ENCODE measurements at places on chromosomes 11 and 22.

GRCh38 chr22:50206599-50206998 is 5.8 kb downstream of the SELENOO start:
- peak; percentile 51 for DNase-seq

DNA sequence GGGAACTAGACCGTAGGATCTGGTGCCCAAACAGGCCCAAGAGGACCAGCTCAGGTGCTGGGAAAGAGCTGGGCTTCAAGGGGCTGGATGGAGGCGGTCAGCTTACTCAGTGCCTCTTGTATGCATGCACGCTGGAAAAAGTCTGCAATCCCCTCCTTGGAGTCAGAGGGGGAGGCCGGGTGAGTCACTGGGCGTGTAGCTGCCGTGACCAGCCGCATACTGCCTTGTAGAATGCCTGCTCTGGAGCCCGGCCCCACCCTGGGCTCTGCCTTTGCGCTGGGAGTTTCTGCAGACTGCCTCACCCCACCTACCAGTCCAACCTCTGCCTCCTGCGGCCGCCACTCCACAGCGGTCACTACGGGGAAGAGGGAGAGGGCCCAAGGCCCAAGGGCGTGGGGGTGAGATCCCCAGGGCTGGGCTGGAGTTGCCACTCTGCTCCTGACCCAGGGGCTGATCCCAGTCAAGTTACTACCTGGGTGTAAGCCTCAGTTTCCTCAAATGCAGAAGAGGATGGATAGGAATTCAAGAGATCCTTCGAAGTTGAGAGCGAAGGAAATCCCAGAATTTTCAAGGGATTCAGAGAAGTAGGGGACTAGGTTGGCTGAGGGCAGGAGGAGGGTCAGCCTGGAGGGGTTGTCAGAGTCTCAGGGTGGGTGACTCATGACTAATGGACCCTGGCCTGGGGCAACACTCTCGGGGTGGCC is 4.2 kb downstream of the MRGPRF start:
- DNase-seq, result no peak

DNA sequence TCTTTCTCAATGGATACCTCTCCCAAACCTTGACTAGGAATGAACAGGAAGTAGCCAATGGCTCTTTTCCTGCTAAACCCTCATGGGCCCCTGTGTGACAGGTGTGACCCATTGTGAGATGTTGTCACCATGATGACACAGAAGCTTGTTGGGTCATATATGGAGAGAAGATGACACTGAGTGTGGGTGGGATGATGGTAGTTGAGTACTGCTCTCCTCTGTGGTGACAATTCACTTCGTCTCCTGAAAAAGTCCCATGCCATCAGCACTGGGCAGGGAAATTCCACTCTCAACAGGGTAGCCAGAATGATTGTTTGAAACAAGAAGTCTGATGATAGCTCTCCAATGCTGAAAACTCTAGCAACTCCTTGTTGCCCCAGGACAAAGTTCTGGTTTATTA is 94.0 kb upstream of the SEZ6L start:
- DNase-seq, result no peak

GRCh38 chr22:49257551-49257961 is 570.1 kb downstream of the BRD1 start:
- DNase-seq, result no peak

- DNase-seq, result no peak
These were observed 716.6 kb downstream of the BRD1 start for GRCh38 chr22:49111085-49111484.

DNA sequence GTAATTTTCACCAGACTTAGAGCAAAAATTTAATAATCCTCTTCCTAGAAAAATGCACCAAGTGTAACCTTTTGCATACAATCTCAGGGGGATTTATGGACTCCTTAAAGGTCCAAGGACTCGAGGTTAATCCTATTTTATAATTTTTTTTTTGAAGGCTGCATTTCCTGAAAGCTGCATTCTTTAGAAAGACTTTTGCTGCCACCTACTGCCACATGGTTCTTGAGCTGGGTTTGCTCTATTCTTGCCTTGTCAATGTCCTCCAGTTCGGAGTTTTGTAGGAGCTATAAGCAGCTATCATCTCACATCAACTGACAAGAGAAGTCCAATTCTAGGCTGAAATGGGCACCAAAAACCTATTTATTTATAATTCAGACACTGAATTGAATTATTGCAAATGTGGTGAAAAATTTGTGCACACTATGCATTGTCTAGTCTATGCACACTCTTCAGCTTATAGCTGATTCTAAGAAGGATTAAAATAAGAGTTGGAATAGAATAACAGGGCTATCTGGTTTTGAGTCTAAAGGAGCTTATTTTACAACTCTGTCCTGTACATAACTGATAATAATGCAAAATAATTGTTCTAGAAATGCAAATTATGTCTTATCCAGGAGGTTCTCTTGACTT is 31.3 kb downstream of the TRAF6 start:
- DNase-seq, result peak; percentile 55

- no peak for DNase-seq
These were observed 4.5 kb upstream of the ALKBH8 start for GRCh38 chr11:107570015-107570414.

DNA sequence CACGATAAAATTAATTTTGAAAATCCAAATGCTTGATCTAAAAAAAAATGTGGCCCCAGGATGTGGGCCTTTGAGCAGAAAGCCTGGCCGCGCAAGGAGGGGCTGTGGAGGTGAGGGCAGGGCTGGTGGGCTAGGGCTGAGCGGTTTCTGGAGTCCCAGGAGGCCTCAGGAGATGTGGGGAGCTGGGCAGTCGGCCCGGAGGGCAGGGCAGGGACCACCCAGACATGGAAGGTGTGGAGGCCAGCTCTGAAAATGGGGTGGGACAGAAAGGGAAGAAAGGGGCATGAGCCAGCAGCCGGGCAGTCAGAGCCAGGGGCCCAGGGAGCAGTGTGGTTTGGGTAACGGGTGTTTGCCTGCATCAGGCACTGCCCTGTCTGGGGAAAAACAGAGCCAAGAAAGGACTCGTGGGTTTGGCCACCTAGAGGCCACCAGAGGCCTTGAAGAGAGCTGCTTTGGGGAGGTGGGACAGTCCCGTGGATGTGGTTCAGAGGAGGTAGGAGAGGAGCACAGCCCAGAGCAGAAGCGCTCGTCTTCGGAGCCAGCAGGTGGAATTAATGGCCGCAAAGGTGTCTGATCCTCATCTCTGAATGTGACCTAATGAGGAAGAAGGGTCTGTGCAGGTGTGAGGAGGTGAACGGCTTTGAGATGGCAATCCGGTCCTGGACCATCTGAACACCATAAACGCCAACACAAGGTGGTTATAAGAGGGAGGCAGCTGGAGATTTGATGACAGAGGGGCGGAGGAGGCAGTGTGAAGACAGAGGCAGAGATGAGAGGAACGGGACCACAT is 50.2 kb downstream of the IGF2 start:
- no peak for DNase-seq

DNA sequence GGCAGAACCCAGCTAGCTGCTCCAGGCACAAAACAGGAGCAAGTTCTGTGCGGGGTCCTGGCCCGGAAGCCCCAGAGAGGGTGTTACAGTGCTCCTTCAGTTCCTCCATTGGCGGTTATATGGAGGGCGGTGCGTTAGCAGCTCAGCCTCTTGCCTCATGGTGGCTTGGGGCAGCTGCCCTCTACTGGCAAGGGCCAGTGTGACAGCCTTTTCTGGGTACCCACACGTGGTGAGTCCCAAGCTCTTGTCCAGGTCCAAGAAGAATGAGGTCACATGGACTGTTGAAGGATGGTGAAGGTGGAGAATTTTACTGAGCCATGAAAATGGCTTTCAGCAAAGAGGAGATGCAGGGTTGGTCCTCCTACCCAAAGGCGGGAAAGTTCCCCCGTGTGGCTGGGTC is 100.5 kb downstream of the WT1 start:
- no peak for DNase-seq

GRCh38 chr11:71423181-71423790 is 24.9 kb downstream of the DHCR7 start:
- DNase-seq, result no peak

DNA sequence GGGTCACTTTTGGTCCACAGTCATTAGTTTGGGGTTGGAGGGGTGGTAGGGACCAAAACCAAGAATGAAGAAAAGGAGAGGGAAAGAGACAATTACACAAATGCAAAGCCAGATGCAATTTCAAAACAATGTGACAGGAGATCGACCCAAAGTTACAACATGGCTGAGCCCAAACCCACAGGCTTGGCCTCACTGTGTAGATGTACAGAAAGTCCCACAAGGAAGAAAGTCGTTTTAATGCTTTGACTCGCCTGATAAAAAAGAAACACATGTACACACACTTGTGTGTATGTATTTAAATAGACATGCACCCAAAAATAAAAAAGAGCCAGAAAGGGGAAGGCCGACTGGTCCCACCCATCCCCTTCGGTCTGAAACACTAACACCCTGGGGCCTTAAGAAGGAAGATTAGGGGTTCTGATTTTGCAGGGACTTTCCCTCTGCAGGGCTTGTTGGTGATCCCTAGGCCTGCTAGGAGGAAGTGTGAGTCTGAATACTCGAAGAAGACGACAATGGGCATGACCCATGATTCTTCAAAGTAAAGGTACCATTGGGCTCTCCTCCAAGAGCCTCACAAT is 104.1 kb downstream of the ETS1 start:
- DNase-seq, result no peak

- DNase-seq, result no peak
These were observed 40.7 kb downstream of the ARFGAP3 start for GRCh38 chr22:42816336-42816735.

- DNase-seq, result no peak
These were observed 131.1 kb downstream of the RASSF10 start for GRCh38 chr11:13140028-13140870.

Data from HAP-1 (cell line).